ENCODE measurements at places on chromosomes 3 and 15.

- peak; percentile 18 for DNase-seq
Observed at GRCh38 chr3:56858331-56858730, 56.6 kb upstream of the ARHGEF3 start.

DNA sequence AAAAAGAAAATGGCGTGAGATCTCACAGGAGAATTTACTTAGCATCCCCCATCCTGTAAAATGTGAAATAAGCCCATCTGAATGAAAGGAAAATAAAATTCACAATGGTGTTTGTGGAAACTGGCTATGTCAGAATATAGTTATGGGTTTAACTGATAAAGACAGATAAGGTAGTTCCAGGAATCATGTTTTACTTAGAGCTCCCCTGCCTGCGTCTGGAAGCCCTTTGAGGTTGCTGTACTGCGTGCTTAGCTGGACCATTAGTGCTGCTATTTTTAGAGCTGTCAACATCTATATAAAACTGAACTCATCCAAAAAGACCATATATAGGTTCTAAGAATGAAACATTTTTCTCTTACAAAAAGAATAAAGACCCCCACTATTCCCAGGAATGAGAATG, 130.8 kb downstream of the LSAMP start:
- DNase-seq, result no peak

DNA sequence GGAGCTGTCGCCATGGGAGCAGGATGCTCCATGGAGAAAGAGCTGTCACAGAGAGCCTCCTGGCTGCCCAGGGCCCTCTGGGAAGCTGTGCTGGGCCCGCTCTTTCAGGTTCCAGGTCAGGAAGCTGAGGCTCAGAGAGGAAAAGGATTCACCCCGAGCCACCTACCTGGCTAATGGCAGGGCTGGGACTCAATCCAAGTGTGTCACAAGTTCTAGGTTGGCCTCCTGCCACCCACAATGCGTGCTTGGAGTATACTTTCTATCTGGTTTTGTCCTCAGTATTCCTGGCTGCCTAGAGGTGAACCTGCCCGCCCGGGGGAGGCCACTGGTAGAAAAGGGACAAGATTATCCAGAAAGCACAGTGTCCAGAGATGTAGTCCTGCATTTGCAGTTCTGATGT, 23.6 kb downstream of the FAH start:
- no peak for DNase-seq

DNA sequence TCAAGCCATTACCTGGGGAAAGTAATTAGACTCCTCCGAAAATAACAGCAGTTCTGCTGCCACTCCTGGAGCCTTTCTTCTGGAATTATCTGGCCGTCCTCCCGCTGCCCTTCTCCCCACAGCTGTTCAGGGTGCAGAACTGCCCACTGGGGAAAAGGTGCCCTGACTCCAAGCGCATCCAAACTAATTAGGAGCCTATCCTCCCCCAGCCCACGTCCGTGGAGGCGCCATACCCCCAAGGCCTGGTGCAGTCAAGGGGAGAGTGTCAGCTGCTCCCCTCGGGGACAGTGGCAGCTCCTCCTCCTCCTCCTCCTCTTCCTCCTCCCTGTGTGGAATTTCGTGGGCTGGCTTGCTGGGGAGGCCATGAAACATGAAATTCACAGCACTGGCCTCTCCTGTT, 177.2 kb downstream of the XXYLT1 start:
- DNase-seq, result no peak

DNA sequence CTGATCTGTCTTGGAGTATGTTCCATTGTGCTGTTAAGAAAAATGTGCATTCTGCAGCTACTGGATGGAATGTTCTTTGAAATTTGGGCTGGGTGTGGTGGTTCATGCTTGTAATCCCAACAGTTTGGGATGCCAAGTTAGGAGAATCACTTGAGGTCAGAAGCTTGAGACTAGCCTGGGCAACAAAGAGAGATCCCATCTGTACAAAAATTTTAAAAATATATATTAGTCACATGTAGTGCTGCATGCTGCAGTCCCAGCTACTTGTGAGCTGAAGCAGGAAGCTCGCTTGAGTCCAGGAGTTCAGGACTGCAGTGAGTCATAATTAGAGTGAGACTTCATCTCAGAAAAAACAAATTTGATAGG, 62.8 kb upstream of the PLSCR4 start:
- no peak for DNase-seq

DNA sequence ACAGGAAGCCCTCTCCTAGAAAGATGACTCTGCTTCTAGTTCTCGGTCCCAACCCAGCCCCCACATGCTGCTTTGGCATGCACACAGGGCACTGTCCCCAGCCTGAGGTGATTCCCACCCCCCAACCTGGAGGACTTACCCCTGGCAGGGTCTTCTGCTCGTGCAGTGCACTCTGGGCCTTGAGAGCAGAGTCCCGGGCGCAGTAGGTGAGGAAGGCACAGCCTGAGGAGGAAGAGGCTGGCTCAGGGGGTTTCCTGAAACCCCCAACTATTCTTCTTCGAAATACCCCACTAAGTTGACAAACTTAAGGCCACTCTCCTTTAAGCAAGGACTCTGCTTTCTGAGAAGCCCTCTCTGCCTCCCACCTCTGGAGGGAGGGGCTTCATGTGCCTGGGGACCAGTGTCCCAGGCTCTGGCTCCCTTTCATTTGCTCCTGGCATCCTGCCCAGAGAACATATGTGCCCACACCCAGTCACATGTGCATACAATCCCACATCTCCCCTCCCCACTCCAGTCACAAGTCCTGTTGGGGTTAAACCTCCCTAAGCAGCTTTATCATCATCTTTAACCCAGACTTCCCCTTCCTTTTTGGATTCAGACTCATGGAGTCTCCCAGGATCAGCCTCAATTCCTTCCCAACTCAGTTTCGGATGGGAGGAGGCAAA, 4.1 kb downstream of the CELF6 start:
- no peak for DNase-seq
